ENCODE measurements at places on chromosomes 2 and 18.

DNA sequence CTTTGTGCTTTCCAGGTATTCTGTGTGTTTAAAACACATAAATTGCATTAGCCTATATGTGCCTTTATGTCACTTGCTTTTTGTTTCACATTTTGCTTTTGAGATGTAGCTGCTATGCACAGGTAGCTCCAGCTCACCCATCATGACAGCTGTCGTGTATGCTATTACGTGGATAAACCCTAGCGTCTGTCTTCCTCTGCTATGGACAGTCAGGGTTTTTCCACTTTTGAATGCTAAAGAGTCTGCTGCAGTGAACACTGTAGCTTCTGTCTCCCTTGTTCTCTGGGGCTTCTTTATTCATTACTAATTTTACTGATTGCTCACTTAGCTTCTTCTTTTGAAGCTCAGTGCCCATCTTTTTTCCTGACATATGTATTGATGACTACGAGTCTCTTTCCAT, 24.7 kb upstream of the MBP start:
- no peak for DNase-seq

DNA sequence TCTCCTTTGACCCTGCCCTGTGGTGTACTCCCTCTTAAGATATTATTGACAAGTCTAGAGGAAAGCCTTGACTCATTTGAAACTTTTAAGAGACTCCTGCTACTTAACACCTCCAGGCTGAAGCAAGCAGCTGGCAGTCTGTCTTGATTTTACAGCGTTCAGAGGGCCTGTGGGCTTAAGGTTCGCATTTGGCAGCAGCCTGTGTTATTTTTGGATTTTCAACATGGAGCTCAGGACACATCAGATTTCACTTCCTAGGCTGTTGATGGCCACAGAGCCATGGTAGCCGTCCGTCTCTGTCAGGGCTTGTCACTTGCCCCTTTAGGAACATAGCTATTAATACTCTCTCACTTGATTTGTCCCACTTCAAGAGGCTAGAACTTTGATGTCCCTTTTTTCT, 73.6 kb downstream of the VWA3B start:
- no peak for DNase-seq

- no peak for DNase-seq
These were observed 23.5 kb upstream of the SKOR2 start for GRCh38 chr18:47274961-47275360.

DNA sequence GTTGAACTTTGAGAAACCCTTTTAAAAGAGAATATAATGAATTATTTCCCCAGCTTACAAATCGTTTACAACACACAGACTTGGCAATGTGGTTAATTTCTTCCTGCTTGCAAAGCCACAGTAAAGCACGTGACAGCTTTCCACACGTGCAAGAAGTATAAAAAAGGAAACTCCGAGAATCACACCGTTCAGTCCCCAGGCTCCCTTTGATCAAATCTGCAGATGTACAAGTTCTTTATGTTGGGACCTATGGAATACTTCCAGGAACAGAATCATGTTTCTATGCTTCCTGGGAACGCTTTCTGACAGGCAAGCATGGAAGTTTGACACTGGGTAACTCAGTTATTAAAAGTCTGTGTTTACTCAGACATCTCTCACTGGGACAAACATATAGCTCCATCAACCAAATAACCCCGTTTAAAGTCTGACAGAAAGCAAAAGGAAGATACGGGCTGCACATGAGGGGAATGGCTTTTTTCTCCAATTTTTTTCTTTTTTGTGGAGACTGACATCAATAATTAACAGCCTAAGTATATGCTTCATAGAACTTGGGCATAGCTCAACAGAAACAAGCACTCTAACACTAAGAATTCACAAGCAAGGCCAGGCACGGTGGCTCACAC, 134.8 kb downstream of the EIPR1 start:
- no peak for DNase-seq

- DNase-seq = no peak
These were observed 90.3 kb upstream of the MAP3K20 start for GRCh38 chr2:172985139-172985892.

GRCh38 chr2:165827921-165828276, 33.9 kb upstream of the GALNT3 start:
- no peak for DNase-seq

- no peak for DNase-seq
These were observed 191.0 kb downstream of the ZEB2 start for GRCh38 chr2:144328938-144329337.

- peak; percentile 99 for DNase-seq
These were observed 228.6 kb upstream of the STK17B start for GRCh38 chr2:196399722-196400691.

GRCh38 chr2:121038031-121038430, 247.0 kb downstream of the TFCP2L1 start:
- no peak for DNase-seq

GRCh38 chr2:127279781-127280180, 14.2 kb downstream of the ERCC3 start:
- DNase-seq = no peak

GRCh38 chr2:180322781-180323180, 315.7 kb upstream of the CWC22 start:
- DNase-seq = peak; percentile 25

GRCh38 chr2:191233533-191233932, 11.7 kb upstream of the MYO1B start:
- no peak for DNase-seq

GRCh38 chr18:33573193-33573592, 4.8 kb upstream of the ASXL3 start:
- DNase-seq = no peak

- DNase-seq = no peak
These were observed 243.5 kb upstream of the SALL3 start for GRCh38 chr18:78736015-78736690.

GRCh38 chr2:101007415-101008345, 5.6 kb downstream of the RPL31 start:
- no peak for DNase-seq

DNA sequence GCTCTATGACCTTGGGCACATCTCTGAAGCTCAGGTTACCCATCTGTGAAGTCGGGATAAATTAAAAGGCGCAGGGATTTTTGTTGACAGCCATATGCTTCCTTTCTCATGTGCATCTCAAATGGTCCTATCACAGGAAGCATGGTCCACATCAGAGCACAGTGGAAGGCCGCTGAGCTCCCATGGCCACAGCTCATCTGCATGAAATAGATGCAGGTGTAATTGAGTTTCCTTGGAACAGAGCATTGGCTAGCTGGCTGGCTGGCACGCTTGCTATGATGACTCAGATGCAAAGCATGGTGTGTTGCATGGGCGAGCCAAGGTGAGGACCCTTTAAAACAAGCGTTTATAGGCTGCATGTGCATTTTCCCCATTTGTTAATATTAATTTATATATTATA, 79.3 kb downstream of the TXNL1 start:
- DNase-seq = no peak

- no peak for DNase-seq
These were observed 558.9 kb upstream of the PKDCC start for GRCh38 chr2:41488888-41489287.

DNA sequence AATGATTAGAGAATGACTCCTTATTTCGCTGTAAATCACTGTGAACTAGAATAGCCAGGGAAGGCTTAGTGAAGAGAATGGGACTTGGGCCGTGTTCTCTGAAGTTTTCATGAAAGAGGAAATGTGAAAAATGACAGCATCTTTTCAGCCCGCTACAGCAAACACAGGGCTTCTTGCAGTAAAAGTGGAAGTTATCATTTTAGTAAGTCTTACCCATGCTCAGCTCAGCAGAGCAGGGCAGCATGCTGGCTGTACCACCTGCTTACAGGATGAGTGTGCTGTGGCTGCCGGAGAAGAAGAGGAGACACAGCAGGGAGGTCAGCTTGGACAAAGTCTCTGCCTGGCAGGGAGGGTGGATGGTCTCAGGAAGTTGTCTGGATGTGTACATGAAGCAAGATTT, 300.7 kb upstream of the DLGAP1 start:
- no peak for DNase-seq

DNA sequence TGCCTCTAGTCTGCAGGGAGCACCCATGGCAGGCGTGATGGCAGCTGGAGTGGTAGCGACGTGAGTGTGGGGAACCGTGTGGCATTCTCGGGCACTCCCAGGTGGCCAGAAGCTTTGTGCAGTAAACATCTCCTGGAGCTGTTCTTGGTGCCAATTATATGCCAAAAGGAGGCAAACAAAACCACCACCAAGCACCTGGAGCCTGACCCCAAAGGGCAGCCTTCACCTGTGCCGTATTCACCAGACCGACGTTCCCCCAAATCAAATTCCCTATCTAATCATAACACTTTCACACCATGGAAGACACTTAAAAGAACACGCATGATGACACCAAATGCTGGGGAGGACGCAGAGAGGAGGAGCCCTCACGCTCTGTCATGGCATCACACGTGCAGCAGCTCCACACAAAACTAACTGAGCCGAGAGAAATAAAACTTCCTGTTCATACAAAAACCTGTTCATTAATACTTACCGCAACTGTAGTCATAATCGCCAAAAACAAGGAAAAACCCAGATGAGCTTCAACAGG, 123.6 kb downstream of the EIPR1 start:
- DNase-seq = no peak

DNA sequence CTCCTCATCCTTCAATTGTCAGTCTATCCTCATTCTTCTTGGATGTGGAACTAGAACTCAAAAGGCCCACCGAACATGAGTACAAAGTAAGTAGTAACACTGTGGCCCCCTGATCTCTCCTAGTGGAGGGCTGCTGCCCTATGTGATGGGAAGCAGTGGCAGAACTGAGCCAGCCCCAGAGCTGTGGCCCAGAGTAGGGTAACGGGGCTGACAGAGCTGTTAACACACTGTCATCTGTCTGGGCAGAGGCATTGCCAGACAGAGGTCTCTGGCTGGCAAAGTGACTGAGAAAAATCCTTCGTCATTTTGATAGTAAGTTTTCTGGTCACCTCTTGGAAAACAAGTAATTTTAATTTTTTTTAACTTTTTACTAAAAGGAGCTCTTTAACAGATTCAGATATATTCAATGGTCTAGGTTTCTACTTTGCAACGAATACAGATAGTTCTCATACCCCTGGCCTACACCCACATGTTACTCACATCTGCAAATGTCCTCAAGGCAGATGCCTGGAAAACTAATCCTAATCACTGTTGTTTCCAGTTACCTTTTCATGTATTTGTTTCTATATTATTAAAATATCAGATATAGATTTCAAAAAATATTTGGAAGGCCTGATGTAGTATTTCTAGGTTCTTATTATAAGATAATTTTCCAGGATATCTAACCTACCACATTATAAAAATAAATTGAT, 588.7 kb downstream of the CPS1 start:
- DNase-seq = no peak

- no peak for DNase-seq
These were observed 38.5 kb downstream of the PARD3B start for GRCh38 chr2:204583773-204584172.

DNA sequence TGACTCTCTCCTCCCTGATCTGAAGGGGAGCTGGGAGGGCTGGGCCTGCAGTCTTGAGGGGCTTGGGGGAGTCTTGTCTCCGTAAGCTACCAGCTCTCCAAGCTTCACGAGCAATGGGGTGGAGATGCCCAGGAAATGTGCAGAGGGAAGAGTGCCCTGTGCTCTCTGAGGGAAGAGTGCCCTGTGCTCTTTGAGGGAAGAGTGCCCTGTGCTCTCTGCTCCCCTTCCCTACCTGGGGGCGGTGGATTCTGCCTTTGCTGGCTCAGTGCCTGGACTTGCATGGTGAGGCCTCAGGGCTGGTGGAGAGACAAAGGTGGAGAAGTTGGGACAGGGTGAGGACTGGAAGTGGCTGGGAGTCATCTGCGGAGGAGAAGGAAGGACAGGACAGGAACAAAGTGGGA, 72.7 kb downstream of the TWIST2 start:
- no peak for DNase-seq

DNA sequence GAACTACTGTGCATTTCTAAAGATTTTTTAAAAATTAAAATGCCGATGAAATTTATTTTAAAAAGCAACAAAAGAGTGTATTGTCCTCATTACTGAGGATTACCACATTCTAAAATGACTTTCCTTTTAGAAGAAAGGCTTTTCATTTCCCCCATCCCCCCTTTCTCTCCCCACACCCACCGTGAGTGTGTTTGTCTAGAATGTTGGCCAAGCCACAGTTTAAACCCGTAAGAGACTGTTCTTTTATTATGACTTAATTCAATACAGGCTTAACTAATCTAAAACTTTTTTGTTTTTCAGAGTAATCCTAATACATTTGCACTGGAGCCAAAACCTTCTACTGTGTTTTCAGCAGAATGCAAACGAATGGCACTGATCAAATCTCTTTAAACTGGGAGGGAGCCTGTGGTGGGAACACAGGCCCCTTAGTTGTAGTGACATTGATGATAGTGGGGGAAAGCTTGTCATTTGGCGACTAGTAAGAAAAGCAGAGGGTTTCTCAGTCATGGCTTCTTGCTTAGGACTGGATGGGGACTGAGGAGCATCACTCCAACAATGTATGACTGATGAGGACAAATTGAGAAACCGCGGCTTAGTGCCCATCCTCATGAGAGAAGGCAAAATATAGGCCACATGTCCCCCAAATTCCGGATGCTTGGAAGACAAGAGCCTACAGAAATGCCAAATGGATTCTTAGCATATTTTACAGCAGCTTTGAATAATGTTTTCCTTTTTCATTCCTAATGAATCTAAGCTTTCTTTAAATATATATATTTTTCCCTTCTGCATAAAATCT, 154.0 kb upstream of the SMIM21 start:
- DNase-seq = no peak

- DNase-seq = peak; percentile 77
These were observed 48.2 kb downstream of the CRIM1 start for GRCh38 chr2:36403675-36404230.

GRCh38 chr18:49839012-49839411, 25.7 kb upstream of the ACAA2 start:
- no peak for DNase-seq

DNA sequence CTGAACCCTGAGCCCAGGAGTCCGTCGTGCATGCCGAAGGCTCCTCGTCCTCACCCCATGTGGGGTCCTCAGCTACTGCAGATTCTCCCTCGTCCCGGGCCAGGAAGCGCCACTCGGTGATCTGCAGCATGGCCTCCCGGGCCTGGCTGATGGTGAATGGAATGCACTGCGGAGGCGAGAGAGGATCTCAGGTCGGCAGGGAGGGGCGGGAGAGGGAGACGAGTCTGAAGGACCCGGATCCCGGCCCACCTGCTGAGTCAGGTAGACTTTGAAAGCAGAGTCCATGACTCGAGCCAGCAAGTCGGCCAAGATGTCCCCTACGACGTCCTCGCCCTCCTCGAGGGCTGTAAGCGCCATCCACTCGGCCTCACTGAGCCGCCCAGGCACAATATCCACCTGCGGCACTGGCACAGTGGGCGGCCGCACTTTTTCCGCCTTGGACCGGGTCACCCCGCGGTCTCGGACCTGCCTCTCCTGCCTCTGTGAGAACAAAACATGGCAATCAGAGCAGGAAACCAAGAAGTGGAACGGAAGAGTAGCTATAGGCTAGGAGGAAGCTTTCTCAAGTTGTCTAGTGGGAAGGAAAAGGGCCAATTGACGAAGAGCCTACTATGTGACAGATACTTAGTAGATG, 5.5 kb downstream of the C2orf81 start:
- DNase-seq = no peak

DNA sequence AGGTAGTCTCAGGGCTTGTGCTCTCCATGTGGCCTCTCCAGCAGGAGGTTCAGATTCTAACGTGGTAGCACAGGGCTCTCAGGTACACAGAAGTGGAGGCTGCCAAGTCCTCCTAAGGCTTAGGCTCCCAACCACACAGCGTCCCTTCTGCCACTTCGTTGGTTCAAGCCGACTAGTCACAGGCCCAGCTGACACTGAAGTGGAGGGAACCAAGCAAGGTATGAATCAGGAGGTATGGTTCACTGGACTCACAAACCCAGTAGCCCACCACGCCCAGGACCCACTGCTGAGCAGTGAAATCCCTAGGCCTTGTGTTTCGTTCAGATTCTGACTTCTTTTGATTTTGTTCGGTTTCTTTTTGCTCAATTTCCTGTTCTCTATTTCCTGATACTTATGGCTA, 46.0 kb upstream of the SEC11C start:
- DNase-seq = no peak
